Placental pericyte (primary cell): ENCODE measurements at places on chromosomes 13 and 19. TPM values are rescaled to one million over a fixed set of nuclear protein-coding genes. Genes with fewer than 3 reads are reported as not detected.

PSG11 gene
- not detected in 2 replicates for total RNA-seq

PRSS57 gene
- total RNA-seq = not detected in 2 replicates

PLK5 gene
- total RNA-seq = not detected in 2 replicates

NLRP11 gene
- not detected in 2 replicates for total RNA-seq

CAB39L gene
- total RNA-seq = 13.0 and 13.6 TPM in 2 replicates

CLEC4G gene
- total RNA-seq = not detected in 2 replicates
